ENCODE measurements at places on chromosomes 11 and 22. TPM values are rescaled to one million over a fixed set of nuclear protein-coding genes. Genes with fewer than 3 reads are reported as not detected.

The OR52E8 gene
- total RNA-seq = not detected

The TMPRSS13 gene
- total RNA-seq = 3.2 TPM

DNA sequence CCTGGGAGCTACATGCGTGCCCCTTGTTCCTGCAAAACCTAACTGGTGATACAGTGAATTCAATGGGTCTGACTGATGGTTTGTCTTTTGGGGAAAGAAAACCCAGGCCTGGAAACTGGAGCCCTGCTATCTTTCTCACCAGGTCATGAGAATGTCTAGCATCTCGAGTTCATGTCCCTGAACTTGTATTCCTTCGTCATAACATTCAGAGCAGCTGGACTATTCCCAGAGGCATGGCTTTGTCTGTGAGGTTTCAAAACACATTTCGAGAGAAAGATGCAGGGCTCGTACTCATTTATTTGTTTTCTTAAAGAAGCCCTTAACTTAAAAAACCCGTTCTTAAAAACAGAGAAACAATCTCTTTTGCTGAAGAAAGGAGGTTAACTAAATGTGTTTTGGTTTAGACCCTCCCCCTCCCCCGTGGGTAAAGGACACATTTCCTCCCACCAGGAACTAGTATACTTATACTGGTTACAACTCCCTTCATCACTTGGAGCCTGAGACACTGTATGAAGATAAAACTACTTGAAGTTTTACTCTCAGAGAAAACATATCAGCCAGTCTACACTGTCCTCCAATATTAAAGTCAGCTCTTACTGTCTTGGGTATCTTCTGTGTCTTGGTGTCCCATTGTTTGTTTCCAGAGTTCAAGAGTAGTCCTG lies 43.2 kb downstream of the ME3 start:
- no peaks in the 10 kb centered on the region for H3K36me3 ChIP-seq
- no peak overlapping the region for H3K4me3 ChIP-seq
- no peak overlapping the region for H3K27ac ChIP-seq
- peaks cover 19% of the 10 kb centered on the region for H3K4me1 ChIP-seq
- H3K27me3 ChIP-seq = peaks cover 29% of the 10 kb centered on the region
- DNase-seq = no peak

GRCh38 chr22:36874309-36874696 lies 13.5 kb downstream of the NCF4 start:
- peaks cover 21% of the 10 kb centered on the region for H3K4me1 ChIP-seq
- H3K4me3 ChIP-seq = peak overlapping the region; percentile 58
- H3K27ac ChIP-seq = peak overlapping the region; percentile 91

DNA sequence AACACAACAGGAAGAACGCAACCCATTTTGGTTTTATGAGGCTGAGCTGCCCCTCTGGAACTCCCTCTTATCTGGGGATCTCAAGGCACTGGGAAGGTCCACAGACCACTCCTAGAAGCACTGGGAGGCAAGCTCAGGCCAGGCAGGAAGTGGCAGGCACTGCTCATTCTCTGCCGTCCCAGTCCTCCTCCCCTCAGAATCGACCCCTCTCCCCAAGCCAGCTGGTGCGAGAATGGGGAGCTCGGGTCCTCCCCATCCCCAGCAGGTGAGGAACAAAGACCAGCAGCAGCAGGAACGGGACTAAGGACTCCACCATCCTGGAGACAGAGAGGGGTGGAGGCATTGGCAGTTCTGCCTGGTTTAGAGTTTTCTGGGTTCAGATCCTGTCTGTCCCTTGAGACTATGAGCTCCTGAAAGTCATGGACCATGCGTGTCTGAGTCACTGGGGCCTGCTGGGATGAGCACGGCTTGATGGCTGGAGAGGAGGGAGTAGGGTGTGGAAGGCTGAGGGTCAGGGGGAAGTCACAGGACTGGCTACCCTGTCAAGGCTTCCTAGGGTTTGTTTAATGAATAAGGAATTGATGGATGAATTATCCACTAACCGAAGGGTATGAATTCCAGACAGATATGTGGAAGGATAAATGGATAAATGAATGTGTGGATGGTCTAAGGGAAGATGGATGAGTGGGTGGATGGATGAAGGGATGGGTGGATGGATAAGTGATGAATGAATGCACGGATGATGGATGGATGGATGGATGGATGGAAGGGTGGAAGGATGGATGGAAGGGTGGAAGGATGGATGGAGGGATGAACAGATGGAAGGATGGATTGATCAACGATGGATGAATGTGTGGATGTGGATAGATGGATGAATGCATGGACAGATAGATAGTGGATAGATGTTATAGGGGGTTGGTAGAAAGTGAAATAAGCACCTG lies 6.4 kb downstream of the MYEOV start:
- H3K36me3 ChIP-seq = no peaks in the 10 kb centered on the region
- H3K27ac ChIP-seq = no peak overlapping the region
- peaks cover 44% of the 10 kb centered on the region for H3K4me1 ChIP-seq
- DNase-seq = no peak
- H3K27me3 ChIP-seq = peaks cover 16% of the 10 kb centered on the region
- no peak overlapping the region for H3K4me3 ChIP-seq

The OR6T1 gene
- total RNA-seq = not detected

DNA sequence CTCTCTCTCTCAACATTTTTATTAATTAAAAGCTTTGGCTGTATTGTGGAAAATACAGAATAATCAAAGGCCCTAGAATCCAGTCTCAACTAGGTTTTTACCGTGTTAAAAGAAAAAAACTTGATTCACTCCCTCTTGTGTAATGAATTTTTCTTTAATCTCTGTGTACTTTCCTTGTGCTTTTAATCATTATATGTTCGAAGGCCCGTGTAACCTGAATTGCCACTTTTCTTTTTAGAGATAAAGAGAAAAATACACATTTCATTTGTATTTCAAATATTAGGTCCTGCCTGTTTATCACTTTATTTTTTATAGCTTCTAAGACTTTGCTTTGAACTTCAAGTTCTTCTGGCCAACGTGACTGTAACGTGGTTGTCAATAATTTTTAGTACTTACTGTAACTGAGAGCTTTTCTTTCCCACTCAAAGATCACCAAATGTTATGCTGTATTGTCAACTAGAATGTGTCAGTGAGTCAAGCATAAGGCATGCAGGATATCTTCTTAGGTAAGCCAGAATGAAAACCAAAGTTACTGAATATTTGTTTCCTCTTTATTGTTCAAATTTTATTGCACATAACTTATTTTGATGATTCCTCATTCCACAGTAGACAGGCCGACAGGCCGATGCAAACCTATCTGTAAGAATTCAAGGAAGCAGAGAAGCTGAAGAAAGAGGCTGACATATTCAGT lies 23.3 kb upstream of the FAR1 start:
- no peak overlapping the region for H3K27ac ChIP-seq
- H3K27me3 ChIP-seq = peaks cover 25% of the 10 kb centered on the region
- DNase-seq = no peak
- no peaks in the 10 kb centered on the region for H3K4me1 ChIP-seq
- no peak overlapping the region for H3K4me3 ChIP-seq

DNA sequence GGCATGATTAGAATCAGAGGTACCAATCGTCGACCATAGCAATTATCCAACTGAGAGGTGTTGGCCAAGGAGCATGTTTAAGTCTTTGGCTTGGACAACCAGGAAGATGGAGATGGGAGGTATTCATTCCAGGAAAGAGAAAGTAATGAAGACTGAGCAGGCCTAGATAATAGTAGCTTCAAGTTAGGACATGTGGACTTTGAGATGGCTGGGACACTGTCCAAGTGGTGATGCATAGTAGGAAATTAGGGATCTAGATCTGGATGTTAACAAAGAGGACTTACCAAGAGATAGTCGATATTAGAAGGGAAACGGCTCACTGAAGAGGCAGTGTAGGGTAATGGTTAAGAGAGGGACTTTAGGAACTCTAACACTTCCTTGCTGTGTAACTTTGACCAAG lies 266.7 kb downstream of the FAM76B start:
- H3K4me3 ChIP-seq = no peak overlapping the region
- DNase-seq = no peak
- H3K27me3 ChIP-seq = no peaks in the 10 kb centered on the region
- no peak overlapping the region for H3K27ac ChIP-seq

DNA sequence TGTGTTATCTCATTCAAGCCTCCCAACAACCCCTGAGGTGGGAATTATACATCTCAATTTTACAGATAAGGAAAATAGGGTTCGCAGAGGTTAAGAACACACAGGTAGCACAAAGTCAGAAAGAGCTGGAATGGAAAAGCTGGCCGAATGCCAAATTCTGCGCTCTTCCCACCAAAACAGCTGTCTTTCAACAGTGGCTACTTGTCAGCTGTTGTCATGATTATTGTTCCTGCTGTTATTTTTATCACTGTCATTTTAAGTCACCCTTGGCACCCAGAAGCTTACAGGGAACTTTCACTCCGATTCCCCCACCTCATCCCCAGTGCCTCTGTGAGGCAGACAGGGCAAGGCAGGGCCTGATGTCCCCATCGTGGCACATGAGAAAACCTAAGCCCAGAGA lies 74.5 kb upstream of the CSNK2A3 start:
- H3K4me3 ChIP-seq = no peak overlapping the region
- DNase-seq = no peak
- no peaks in the 10 kb centered on the region for H3K36me3 ChIP-seq
- no peaks in the 10 kb centered on the region for H3K4me1 ChIP-seq
- H3K27ac ChIP-seq = no peak overlapping the region

DNA sequence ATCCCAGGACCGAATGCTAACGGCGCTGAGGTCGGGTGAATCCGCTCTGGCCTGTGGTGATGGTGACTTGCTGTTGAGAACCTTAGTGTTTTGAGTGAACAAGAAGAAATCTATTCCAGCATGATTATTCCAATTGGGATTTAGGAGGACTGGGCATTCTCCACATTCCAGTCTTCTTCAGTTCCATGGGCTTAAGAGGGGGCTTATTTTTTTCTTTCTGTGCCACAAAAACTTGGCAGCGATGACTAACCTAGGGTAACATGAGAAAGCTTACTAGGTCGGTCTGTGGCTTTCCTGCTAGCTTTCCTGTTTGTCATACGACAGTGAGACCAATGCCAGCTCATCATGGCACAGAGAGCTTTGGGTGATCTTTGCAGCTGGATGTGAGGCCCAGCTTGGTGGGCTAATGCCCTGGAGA lies 62.9 kb upstream of the ATXN10 start:
- peak overlapping the region; percentile 69 for H3K4me3 ChIP-seq
- peaks cover 16% of the 10 kb centered on the region for H3K4me1 ChIP-seq
- H3K27me3 ChIP-seq = peaks cover 14% of the 10 kb centered on the region
- H3K36me3 ChIP-seq = no peaks in the 10 kb centered on the region

The GAS2 gene
- total RNA-seq = 2.0 TPM

- no peaks in the 10 kb centered on the region for H3K36me3 ChIP-seq
- H3K4me3 ChIP-seq = no peak overlapping the region
- no peak overlapping the region for H3K27ac ChIP-seq
- DNase-seq = no peak
- H3K4me1 ChIP-seq = no peaks in the 10 kb centered on the region
Observed at GRCh38 chr11:40679276-40679675, 780.2 kb downstream of the LRRC4C start.

- H3K36me3 ChIP-seq = no peaks in the 10 kb centered on the region
- no peaks in the 10 kb centered on the region for H3K27me3 ChIP-seq
- H3K27ac ChIP-seq = no peak overlapping the region
- H3K4me3 ChIP-seq = peak overlapping the region; percentile 0
- no peaks in the 10 kb centered on the region for H3K4me1 ChIP-seq
- DNase-seq = peak; percentile 10
Observed at GRCh38 chr11:123822032-123822431, 15.9 kb upstream of the OR6M1 start.

- DNase-seq = no peak
- no peaks in the 10 kb centered on the region for H3K36me3 ChIP-seq
- H3K4me3 ChIP-seq = no peak overlapping the region
- H3K4me1 ChIP-seq = no peaks in the 10 kb centered on the region
- H3K27ac ChIP-seq = no peak overlapping the region
Observed at GRCh38 chr22:45212306-45212709, 28.4 kb downstream of the KIAA0930 start.

The CCND1 gene
- 1.5 TPM for total RNA-seq

DNA sequence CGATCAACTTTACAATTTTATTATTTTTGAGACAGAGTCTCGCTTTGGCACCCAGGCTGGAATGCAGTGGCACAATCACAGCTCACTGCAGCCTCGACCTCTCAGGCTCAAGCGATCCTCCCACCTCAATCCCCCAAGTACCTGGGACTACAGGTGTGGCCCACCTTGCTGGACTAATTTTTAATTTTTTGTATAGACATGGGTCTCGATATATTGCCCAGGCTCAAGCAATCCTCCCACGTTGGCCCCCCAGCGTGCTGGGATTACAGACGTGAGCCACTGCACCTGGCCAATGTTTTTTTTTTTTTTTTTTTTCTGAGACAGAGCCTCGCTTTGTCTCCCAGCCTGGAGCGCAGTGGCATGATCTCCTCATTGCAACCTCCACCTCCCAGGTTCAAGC lies 2.0 kb upstream of the PPFIA1 start:
- DNase-seq = no peak
- H3K36me3 ChIP-seq = no peaks in the 10 kb centered on the region
- H3K27me3 ChIP-seq = peaks cover 14% of the 10 kb centered on the region
- no peak overlapping the region for H3K27ac ChIP-seq

- H3K4me3 ChIP-seq = no peak overlapping the region
- H3K27me3 ChIP-seq = no peaks in the 10 kb centered on the region
- peaks cover 6% of the 10 kb centered on the region for H3K4me1 ChIP-seq
Observed at GRCh38 chr11:134260503-134260902, 7.1 kb downstream of the ACAD8 start.

DNA sequence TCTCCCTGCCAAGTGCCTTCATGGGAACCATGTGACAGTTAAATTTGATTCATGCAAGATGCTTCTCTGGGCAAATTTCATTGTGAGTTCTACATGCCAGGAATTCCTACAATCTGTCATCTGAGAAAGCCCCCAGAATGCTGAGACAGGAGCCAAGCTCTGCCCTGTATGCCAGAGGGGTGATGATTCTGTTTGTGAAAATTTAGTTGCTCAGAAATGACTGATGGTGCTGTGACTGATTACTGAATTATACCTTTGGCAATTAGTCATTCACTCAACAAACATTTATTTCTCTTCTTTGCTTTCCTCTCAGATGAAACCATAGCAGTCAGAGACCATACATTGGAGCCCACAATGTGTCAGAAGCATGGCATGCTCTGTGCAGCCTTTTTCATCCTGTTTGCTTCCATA lies 69.0 kb upstream of the ZBED5 start:
- peaks cover 35% of the 10 kb centered on the region for H3K27me3 ChIP-seq
- H3K27ac ChIP-seq = peak overlapping the region; percentile 6
- H3K36me3 ChIP-seq = no peaks in the 10 kb centered on the region
- no peak overlapping the region for H3K4me3 ChIP-seq
- peaks cover 17% of the 10 kb centered on the region for H3K4me1 ChIP-seq
- no peak for DNase-seq

- no peaks in the 10 kb centered on the region for H3K36me3 ChIP-seq
- H3K4me3 ChIP-seq = no peak overlapping the region
- H3K27ac ChIP-seq = no peak overlapping the region
- DNase-seq = no peak
Observed at GRCh38 chr11:16226245-16226644, 130.1 kb downstream of the SOX6 start.

All from activated T-cell treated with anti-CD3 and anti-CD28 coated beads, Interleukin-2, amount 50 U/mL, for 72 hours (primary cell).